ENCODE measurements at places on chromosomes 2 and 18.

- DNase-seq = no peak
These were observed 20.8 kb downstream of the NCOA1 start for GRCh38 chr2:24511894-24512293.

DNA sequence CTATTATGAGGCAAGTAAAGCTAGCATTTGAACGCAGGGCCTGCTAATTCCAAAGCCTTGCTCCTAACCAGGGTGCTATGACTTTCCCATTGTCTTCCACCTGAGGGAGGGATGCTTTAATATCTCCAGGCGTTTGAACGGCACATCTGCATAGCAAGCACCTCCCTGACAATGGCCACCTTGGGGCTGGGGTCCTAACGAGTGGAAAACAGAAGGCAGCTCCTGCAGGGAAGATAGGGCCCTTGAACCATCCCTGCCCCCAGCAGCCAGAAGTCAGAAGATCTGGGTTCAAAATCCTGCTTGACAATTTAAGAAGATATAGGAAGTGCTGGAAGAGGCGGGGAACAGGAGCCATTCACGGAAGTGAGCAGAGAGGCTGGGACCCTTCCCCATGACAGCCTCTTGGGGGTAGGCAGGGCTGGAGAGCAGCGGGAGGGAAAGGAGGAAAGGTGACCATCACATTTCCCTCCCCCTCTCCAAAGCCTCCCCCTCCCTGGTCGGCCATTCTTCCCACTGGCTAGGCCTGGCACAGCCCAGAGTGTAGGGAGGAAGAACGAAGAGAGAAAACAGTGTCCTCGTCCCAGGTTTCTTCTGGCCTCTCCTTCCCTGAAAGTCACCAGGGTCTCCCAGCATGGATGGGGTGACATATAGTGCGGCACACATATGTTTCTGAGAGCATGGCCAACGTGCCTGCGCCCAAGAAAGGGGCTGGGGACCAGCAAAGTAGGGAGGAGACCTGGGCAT lies 73.5 kb downstream of the EMX1 start:
- DNase-seq = no peak

DNA sequence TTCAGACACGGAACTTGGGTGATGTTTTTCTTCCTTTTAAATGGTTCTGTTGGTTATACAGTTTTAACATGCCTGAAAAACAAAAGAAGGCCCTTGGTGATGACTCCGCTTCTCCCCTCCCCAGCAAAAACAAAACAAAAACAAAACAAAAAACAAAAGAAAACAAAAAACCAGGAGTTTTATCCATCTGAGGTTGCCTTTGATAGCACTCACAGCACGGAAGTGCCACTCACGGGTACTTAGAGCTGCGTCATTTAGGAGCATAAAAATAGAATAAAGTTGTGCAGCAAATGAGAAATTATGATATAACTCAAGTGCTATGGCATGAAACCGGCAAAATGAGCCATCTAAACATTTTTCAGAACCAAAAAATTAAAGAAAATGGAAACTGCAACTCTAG lies 57.7 kb downstream of the ZEB2 start:
- DNase-seq = no peak

- DNase-seq = no peak
These were observed 13.4 kb downstream of the UBXN2A start for GRCh38 chr2:23953625-23954024.

DNA sequence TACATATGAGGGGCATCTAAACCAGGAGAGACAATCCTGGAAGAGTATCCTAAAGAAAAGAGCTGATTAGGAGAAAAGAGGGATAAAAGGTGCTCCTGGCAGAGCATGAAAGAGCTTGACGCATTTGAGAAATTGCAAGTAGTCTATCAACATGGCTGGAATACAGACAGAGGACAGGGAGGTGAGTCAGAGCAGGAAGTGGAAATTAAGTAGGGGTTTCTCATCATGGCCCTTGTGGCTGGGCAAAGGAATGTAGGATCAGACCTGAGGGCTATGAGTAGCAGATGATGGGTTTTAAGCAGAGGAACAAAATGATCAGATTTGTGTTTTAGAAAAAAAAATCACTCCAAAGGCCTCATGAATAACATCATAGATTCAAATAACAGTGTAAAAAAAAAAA lies 49.2 kb upstream of the UGP2 start:
- DNase-seq = no peak

DNA sequence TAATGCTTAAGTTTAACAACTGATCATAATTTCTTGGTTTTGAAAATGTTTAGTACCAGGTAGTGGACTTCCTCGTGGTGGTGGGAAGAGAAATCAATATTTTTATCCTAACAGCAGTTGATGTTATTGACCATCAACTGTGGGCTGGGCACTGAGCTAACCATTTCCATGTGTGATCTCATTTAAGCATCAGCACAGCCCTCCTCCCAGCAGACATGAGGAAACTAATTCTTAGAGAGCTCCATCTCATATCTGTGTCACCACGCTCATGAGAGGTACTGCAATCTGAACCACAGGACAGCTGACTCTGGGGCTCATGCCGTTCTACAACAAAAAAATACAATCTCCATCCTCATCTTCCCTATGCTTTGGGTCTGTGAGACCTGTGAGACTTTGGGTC lies 332.8 kb upstream of the RAB12 start:
- no peak for DNase-seq

GRCh38 chr2:19717446-19717845 lies 184.3 kb downstream of the TTC32 start:
- no peak for DNase-seq

DNA sequence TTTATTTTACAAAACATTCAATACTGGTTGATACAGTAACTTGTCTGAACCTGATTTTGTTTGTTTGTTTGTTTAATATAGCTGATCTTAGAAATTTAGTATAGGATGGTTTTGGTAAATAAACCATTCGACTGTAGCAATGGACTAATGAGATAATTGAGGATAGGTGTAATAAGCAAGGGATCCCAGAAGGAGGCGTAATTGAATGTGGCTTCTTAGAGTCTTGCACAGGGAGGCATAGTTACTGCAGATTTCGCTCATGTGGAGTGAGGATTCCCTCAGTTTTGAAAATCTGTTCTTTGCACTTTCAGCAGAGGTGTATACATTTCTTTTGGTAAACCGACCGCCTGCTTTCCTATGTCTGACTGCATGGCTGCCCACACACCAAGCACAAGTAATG lies 709.6 kb downstream of the SOCS6 start:
- no peak for DNase-seq

- DNase-seq = peak; percentile 88
These were observed 193.5 kb upstream of the EPC2 start for GRCh38 chr2:148451046-148451445.

DNA sequence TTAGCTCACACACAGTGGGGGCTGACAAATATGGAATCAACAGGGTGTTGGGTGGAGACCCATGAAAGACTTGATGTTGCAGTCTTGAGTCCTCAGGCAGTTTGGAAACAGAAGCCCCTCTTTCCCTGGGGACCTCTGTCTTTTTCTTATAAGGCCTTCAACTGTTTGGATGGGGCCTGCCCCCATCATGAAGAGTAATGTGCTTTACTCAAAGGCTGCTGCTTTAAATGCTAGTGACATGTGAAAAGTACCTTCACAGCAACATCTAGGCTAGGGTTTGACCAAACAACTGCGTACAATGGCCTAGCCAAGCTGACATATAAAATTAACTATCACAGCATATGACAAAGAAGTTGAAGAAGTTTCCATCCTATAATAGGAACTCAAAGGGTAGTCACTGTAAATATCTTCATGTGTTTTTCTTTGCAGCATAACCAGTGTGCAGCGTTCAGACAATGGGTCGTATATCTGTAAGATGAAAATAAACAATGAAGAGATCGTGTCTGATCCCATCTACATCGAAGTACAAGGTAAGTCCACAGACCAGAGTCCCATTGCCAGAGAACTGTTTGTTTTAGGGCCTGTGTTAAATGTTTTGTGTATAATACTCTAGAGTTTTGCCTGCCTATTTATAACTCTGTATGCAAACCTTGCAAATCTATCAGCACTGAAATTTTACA lies 46.3 kb downstream of the MERTK start:
- peak; percentile 43 for DNase-seq

GRCh38 chr2:204583773-204584172 lies 38.5 kb downstream of the PARD3B start:
- DNase-seq = no peak

- DNase-seq = no peak
These were observed 249.8 kb upstream of the RAB12 start for GRCh38 chr18:8359481-8359880.

- DNase-seq = peak; percentile 88
These were observed 22.9 kb upstream of the DARS1 start for GRCh38 chr2:136008205-136008865.

DNA sequence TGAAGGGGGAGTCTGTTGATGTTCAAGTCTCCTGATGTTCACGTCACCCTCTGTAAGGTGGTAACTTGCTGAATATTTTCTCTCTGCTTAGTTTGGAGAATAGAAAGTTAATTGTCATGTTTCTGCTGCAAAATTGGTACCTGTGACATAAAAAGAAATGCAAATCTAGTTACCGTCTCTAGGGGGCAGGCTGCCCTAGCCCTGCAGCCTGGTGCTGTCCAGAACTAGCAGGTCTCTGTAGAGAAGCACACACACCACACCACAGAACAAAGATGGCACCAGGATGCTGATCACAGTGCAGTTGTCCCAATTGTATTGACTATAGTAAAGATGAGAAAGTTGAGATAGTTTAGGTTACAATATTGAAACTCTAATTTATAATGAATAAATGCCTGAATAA lies 47.0 kb downstream of the SLC9A4 start:
- DNase-seq = peak; percentile 55

- no peak for DNase-seq
These were observed 20.3 kb downstream of the SF3B1 start for GRCh38 chr2:197414515-197414914.

Data from hematopoietic multipotent progenitor cell treated with erythropoietin and hydrocortisone succinate and interleukin-3 and kit ligand, for 6 days (in vitro differentiated cells).